ENCODE measurements at places on chromosomes 11 and 22.

DNA sequence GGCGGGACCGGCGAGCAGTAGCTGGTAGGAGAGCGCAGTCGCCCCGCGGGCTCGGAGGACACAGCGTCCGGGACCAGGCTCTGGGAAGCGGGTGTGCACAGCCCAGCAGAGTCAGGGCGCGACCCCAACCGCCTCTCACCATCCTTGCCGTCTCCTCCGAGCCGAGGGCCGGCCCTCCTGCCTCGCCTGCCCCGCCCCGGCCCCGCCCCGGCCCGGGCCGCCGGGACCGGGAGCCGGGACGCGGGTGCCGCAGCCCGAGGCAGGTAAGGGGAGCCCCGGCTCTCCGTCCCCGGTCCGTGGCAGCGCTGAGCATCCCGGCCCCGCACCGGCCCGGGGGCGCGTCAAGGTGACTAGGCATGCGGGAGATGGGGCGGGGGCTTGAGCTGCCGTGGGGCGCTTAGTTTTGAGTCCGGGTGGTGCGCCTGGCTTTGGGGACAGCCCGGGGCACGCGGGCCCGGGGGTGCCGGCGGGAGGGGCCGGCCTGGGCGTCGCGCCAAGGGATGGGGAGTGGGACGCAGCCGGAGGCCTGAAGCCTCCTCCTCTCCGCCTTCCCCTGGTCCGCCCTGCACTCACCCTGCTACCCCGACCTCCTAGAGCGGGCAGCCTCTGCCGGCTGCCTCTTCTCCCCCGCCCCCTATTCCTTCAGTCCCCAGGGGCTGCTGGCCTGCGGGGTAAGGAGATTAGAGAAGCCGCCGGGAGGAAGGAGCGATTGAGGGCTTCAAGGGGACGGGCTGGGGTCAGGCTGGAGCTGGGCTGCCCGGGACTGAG, at the start of gene ABCG4:
ABCG4 (plus strand) TSS at position 35 of the 768 bp plus-strand sequence. CDS start 914 bp downstream, outside the sequence.
- DNase-seq = no peak

GRCh38 chr11:27600656-27601055, 94.1 kb upstream of the LIN7C start:
- no peak for DNase-seq

DNA sequence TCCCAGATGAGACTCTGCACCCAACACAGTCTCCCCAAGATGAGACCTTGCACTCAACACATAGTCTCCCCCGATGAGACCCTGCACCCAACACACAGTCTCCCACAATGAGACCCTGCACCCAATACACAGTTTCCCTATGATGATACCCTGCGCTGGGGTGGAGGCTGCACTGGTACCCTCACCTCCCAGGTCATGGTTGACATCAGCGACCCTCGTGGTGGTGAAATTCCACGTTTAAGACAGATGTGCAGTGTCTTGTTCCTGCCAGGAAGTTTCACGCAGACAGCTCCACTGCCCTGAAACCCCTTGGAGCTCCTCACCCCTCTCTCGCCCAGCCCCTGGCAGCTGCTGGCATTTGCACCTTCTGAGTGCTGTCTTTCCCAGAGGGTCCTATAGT, 9.5 kb downstream of the MUC5AC start:
- no peak for DNase-seq

- no peak for DNase-seq
Observed at GRCh38 chr11:70503468-70504221, 105.3 kb downstream of the CTTN start.

- no peak for DNase-seq
Observed at GRCh38 chr11:131859538-131860210, 489.3 kb downstream of the NTM start.

DNA sequence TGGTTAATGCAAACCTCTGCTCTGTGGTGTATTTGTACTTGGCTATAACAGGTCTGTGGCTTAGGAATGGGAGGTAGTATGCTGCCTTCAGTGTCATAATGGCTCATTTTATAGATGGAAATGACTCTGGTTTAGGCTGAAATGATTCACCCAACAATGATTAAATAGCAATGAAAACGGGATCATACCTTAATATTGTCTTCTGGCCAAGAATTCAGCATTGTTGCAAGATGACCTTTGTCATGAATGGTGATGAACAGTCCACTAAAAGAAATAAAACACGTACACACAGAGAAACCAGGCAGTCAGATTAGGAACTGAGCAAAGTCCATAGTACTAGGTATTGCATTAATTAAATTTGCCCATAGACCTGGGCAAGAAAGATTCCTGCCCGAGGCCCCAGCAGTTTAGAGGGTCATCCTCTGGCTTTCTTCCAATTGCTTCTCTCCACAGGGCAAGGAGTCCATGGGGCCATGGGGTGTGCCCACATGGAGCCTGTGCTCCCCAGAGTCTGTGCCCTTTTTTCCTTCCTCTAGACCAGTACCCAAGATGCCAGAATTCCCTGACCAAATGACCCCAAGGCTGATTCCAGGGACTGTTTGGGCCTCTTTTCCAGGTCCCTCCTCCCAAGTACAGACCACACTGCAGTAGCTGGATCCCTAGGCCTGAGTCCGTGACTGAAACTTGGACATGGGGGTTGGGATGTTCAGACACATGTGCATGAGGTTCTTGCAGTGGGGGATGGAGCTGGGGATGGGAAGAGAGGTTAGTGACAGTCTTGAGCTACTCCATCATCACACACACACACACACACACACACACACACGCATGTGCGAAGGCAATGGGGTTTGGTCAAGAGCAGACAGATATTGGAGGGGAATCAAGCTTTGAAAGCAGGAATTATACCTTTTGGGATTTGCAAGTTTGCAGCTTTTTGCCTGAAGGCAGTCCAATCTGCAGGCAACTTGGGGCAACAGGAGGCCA, 134.2 kb downstream of the CCDC81 start:
- no peak for DNase-seq

GRCh38 chr11:74923125-74923524, 25.8 kb downstream of the XRRA1 start:
- no peak for DNase-seq

GRCh38 chr11:118679483-118679882, at the start of gene TREH:
Gene TREH (minus strand): TSS chr11:118679650. CDS start chr11:118679627, 23 bp downstream.
- DNase-seq = no peak

DNA sequence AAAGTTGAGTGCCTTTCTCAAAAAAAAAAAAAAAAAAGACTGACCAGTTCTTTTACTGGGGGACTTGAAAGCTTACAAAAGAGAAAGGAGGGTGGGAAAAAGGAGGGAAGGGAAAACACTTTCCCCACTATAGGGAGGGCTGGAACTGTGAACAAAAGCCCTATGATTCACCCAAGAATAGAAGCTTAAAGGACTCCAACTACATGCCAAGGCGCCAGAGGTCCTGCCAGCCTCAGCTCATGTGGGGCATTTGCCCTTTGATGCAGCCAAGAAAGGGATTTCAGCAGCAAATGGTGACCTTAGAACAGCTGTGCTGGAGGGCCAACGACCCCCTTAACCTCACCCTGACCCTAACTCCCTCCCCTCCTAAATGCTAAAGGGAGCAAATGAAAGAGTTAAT, 160.0 kb downstream of the NTM start:
- peak; percentile 74 for DNase-seq

DNA sequence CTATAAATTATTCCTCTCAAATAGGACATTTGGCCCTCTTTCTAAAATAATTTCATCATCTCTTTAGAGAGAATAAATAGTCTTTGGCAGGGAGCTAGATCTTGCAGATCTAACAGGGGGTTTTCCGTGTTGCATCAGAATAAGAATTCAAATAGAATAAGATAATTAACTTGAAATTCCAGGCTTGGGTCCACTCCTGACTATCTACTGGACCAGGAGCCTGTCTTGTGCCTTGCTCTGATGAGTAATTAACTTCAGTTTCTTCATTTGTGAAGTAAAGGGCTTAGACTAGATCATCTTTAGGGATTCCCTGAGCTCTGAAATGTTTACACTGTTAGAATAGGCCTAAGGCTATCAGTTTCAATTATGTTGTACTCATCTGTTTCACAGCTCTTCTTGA, 23.5 kb upstream of the TMEM123 start:
- DNase-seq = no peak

DNA sequence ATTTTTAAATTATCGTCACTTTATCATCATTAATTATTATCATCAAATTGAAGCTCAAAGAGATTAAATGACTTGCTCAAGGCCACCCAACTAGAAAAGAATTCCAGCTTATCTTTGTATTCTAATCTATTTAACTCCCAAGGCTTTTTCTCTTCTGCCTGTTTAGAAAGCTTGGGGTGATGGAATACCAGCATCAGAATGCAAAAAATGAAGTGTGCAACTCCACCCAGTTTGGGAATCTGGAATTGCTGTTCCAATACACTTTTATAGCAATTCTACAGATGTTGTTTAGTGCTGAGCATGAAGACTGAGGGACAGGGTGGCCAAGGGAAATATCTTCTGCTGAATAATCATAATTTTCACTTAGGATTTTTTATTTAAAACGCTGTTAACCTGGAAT, 97.2 kb upstream of the FIBIN start:
- no peak for DNase-seq

DNA sequence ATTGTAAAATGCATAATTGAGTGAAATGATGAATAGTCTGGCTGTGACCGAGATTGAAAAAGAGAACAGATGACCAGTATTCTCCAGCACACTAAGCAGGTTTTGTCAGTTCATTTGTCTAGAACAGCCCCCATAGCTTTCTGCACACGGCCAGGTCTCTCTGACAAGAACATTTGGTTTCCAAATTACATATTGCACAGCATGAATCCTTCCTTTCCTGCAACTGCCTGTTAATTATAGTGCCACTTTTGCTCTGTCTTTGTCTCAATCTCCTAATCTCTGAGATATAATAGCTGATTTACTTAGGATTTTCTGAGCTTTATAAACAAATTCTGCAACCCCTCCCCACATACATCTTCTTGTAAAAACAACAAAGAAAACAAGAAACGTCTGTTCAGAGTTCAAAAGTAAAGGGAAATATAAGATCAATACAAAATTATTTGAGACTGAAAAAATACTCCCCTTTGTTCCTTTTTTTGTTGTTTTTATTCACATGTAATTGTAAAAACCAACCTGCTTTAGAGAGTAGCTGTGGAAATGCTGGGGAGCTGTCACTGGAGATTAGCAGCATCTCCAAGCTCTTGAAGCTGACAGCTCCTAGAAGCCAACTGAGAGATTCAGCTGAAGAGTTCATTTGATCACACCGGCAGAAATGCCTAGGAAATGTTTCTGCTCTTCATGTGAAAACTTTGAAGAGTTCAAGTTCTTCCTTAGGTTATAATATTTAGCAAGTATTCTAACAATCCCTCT, 998.1 kb downstream of the DLG2 start:
- no peak for DNase-seq

DNA sequence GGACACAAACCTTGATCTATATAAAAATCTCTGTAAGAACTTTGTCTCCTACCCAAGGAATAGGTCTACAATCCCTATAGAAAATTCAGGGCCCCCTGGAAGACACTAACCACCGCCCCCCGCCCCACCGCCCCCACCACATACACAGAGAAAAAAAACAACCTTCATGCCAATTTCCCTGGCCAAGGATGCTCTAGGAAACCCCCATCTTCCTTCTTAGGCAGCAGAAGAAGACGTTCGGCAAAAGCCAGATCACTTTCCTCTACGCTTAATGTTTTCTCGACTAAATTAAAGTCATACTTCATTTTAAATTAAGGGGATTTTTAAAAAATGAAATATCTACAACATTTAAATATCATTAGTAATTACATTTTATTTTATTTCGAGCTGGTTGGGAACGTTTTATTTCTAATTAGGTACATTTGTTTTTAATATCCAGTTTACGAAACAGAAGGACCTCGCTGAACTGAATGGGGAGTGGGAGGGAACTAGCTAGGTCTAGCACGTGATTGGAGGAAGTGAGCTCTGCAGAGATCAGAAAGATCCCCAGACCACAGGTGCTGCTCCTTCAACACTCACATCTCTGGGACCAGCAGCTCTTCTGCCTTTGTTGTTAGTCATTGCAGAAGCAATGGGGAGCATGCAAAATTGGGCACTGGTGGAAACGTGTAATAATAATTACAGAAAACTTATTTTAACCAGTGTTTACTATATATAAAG, 472.3 kb downstream of the MN1 start:
- DNase-seq = no peak

DNA sequence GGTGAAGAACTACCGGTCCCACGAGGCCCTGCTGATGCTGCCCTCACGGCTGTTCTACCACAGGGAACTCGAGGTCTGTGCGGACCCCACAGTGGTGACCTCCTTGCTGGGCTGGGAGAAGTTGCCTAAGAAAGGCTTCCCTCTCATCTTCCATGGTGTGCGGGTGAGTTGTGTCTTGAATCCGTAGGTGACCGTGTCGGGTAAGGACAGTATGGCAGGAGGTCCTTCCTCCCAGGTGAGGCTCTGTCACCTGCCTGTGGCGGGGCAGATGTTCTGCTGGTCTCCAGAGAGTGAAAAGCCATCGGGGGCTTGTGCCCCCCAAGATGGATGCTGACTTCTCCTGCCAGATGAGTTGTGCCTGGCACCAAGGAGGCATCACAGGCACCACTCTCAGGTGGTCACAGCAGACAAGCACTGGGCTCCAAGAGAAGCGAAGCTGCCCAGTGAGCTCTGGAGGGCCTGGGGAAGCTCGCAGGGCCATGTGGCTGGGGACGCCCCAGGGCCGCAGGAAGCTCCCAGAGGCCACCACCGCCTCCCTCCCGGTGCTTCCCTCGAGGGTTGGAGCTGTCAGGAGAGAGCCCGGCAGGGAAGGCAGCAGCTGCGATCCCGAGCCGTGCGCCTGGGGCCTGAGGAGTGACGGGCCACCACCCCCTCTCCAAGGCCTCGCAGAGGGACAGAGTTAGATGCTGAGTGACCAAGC, 17.3 kb upstream of the PANX2 start:
- DNase-seq = no peak

DNA sequence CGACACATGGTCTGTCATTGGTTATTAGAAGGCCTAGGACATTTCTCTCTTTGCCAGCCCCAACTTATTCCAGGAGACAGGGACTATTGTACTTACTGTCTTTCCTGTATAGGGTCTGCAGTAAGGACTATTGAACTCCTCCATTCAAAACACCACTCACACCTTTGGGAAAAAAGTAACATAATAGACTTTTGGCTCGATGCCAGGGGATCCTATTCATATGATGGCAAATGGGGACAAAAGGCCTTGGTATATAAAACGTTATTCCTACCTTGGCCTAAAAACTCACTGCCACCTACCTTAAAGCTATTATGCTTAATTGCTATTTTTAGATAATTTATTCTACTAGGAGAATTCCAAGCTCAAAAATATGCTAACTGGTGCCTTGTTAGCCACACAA, 6.3 kb upstream of the NDUFC2 start:
- DNase-seq = no peak

GRCh38 chr22:26887456-26887855, 230.1 kb downstream of the MIAT start:
- no peak for DNase-seq

DNA sequence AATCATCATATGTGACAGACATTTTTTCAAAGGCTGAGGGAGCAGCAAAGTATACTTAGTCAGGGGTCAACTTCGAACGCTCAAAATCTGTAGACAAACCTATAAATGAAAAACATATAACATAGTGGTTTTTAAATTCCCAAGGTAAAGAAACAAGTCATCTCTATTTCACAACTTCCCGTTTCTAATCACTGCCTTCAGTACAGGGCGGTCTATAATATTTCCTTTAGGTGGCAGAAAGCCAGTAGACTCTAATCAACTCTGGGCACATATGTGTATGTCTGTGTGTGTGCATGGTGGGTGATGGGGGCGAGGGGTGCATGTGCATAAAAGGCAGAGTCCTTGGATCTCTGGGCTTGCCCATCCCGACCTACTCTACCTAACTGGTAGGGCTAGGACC, 55.0 kb upstream of the ARFGAP3 start:
- DNase-seq = no peak

GRCh38 chr11:45563171-45563570, 102.3 kb downstream of the CHST1 start:
- no peak for DNase-seq

Measured in anterior cingulate cortex (tissue), 58 donors.